ENCODE measurements at places on chromosomes 11 and 22.

DNA sequence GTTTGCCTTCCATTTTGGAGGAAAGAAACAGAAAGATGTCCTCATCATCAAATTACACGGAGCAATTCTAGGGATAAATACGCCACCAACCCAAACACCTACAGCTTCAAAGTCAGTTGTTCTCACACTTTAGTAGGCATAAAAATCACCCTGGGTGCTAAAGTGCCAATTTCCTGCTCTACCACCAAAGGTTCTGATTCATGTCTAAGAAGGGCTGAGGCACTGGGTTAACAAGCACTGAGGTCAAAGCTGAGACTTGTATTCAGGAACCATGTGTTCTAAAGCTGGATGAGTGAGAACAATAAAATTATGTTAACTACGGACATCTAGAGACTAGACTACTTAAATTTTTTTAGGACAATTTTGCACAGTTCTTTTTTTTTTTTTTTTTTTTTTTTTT is 127.6 kb downstream of the MPPED2 start:
- no peaks in the 10 kb centered on the region for H3K36me3 ChIP-seq
- H3K4me3 ChIP-seq, result no peak overlapping the region
- H3K27ac ChIP-seq, result no peak overlapping the region

DNA sequence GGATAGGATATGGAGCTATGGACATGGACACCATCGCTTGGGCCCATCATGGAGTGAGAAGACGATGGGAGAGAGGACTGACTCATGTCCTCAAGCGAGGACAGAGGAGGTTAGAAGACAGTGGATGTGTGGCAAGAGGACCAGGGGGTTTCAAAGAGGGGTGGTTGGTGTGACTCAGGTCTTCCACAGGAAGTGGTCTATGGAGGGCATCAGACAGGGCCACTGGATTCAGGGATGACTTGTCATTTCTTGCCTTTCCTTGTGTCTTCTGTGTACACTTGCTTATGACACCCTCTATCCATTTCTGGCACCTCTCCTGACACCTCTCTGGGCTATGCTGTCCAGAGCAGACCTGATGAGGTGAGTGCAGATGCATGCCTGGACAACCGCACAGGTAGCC is 115.4 kb downstream of the OSBP2 start:
- peaks cover 2% of the 10 kb centered on the region for H3K27me3 ChIP-seq
- H3K4me3 ChIP-seq, result no peak overlapping the region
- DNase-seq, result no peak
- H3K27ac ChIP-seq, result no peak overlapping the region
- H3K36me3 ChIP-seq, result no peaks in the 10 kb centered on the region

DNA sequence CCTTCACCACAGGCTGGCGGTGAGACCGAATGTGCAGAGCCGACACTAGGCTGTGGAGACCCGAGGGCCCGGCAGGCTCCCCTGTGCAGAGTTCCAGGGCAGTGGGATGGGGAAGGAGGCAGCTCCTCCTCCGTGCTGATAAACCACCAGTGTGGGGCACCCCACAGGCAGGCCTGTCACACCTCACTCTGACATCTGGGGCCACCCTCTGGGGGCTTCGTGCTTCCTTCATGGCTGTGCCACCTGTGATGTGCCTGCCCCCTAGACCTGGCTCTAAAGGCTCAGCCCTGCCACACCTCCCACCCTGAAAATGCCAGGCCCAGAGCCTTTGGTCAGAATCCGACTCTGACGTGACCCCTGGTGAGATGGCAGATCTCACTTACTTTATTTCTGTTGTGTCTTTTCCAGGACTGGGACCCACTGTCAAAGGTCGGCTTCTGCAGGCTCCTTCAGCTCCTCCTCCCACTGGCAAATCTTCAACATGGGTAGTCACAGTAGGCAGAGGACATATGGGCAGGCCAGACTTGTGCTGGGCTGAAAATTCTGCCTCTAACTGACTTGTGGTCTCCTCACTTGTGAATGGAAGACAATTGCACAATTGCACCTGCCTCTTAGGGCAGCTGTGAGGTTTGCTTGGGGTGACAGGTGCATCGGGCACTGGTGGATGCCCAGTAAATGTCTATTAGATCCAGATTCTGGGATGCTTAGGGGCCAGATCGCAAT is 46.2 kb upstream of the TSKU start:
- H3K27ac ChIP-seq, result no peak overlapping the region
- DNase-seq, result no peak
- no peaks in the 10 kb centered on the region for H3K36me3 ChIP-seq
- H3K4me3 ChIP-seq, result no peak overlapping the region
- no peaks in the 10 kb centered on the region for H3K4me1 ChIP-seq
- no peaks in the 10 kb centered on the region for H3K27me3 ChIP-seq

- H3K36me3 ChIP-seq, result no peaks in the 10 kb centered on the region
- no peak overlapping the region for H3K4me3 ChIP-seq
- H3K27ac ChIP-seq, result no peak overlapping the region
- no peak for DNase-seq
- H3K4me1 ChIP-seq, result no peaks in the 10 kb centered on the region
- peaks cover 26% of the 10 kb centered on the region for H3K27me3 ChIP-seq
Measured at GRCh38 chr11:120128392-120129119, 9.4 kb downstream of the TRIM29 start.

DNA sequence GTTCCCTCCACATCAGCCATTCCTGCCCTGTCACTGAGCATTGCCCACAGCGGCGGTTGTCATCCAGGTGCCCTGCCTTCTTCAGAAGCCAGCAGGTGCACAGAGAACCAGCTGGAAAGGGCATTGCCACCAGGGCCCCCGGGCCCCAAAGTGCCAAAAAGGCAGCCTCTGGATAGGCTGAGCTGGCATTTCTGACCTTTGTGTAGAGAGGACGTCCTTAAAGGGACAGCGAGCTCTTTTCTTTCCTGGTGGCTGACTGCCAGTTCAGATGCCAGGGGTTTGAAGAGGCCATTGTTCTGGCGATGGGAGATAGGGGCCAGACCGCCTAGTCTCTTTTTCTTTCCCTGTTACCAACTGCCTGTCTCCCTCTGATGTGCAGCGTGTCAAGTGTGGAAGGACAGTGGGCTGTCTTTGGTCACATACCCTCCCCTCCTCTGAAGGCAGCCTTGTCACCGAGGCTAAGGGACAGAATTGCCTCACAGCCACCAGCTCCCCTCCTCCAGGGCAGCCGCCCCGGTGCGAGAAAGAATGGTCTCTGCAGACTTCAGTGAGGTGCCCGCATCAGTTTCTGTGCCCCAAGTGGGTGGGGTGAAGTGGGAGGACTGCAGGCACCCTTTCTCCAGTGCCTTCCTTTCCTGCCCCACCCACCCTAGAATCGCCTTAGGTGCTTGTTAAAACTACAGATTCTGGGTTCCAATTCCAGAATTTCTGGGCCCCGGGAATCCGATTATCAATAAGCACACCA is 109.6 kb downstream of the SCN3B start:
- H3K36me3 ChIP-seq, result no peaks in the 10 kb centered on the region
- no peak for DNase-seq
- H3K27ac ChIP-seq, result no peak overlapping the region
- no peaks in the 10 kb centered on the region for H3K4me1 ChIP-seq

DNA sequence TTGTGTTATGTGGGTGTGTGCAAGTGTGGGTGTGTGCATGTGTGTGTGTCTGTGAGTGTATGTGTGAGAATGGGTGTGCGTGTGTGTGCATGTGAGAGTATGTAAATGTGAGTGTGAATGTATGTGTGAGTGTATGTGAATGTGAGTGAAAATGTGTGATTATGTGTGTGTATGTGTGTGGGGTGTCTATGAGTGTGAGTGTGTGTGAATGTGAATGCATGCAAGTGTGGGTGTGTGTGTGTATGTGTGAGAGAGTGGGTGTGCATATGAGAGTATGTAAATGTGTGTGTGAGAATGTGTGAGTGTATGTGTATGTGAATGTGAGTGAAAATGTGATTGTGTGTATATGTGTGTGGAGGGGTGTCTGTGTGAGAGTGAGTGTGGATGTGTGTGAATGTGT is 1292.7 kb downstream of the TBC1D22A start:
- no peaks in the 10 kb centered on the region for H3K27me3 ChIP-seq
- peaks cover 13% of the 10 kb centered on the region for H3K4me1 ChIP-seq
- H3K4me3 ChIP-seq, result no peak overlapping the region
- no peak for DNase-seq
- H3K36me3 ChIP-seq, result no peaks in the 10 kb centered on the region

All from DND-41 (cell line).